ENCODE measurements at places on chromosomes 2 and 18.

- DNase-seq = no peak
Observed at GRCh38 chr2:147572622-147573021, 272.2 kb upstream of the ACVR2A start.

DNA sequence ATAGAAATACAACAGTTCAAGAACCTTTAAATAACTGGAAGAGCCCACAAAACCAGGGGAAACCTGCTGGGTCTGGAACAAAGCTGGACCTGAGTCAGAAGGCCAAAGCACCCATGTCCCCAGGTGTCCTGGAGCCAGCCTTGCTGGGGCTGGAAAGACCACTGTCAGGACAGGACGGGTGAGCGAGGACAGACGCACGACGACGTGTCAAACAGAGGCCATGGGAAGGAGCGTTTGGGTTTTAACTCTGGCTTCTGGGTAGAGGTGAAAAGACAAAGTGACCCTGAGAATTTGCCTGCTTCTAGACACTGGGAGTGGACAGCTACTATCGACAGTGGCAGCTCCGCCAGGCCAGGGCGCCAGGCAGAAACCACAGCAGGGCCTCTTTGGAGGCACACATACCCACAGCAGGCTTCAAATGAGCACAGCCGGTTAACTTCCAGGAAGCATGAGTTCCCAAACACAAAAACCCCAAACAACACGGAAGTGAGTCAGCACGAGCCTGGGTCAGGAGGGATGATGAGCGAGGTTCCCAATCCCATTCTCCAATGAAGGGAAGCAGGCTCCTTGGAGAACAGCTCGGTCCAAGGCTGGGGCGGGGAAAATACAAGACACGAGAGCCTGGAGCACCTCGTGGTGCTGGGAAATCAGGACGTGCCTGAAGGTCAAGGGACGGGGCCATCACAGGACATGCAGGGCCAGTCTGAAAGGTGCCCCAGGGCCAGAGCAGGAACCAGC, 208.0 kb downstream of the TWIST2 start:
- DNase-seq = no peak

- no peak for DNase-seq
Observed at GRCh38 chr2:119565481-119565880, 21.2 kb downstream of the CFAP221 start.

DNA sequence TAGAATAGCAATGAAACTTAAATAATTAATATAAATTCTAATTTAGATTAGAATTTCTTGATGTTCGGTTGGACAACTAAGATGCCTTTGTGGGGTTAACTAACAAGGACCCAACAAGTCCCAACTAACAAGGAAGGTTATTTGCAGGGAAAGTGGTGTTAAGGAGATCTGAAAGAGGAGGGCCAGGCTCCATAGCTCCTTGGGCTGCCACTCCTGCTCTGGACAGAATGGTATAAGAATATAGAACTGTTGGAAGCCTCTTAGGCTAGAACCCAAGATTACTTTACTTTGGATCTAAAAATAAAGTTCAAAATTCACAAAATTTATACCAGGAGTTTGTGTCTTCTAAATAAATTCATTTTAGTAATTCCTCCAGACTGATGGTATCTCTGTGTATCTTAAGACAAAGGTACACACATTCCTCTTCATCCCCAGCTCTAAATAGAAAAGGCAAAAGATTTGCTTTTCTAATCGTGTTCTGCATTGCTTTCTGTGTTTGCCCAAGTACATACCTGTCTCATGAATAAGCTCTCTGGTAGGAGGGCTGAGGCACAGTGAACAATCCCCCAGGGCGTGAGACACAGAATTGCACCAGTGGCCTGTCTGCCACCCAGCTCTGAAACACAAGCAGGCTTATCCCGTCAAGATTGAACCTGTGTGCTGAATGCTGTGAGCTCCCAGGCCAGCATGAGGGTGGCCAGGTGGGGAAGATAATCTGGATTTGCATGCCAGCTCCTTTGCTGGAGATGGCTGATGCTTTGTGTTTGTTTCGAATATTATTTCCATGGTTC, 176.0 kb downstream of the ACKR3 start:
- peak; percentile 65 for DNase-seq

GRCh38 chr2:163692081-163692480, 43.7 kb downstream of the FIGN start:
- DNase-seq = no peak

GRCh38 chr2:217756375-217757107, 246.3 kb downstream of the TNS1 start:
- DNase-seq = peak; percentile 36

DNA sequence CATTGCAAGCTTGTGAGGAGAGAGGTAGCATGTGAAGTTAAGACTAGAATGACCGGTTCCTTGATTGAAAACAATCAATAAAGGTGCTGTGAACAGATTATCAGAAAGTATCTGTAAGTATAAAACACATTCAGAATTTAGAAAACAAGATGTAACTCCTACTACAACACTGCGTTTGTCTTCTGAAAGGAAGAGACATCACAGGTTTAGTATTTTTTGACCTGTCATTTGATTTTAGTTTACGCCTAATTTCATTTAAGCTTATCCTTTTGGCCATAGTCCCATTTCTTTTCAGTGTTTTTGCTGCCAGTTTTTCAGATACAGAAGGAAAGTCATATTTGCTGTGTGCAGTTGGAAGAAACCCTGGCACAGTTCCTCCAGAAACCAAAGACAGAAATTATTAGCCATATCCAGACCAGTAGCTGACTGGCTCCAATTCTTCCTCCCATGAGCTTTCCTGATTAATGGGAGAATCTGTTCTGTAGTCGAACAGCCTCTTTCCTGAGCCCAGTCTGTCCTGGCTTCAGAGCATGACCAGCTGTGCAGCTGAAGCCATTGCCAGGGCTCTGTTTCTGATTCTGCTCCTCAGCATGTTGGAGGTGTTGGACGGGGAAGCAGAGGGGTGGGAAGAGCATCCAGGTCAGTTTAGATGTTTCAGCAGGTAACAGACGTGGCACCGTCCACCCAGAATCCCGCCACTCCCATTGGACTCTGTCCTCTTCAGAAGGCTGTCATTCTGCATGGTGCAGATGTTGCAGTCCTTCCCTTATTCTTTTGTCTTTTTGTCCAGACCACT, 61.0 kb downstream of the CRIM1 start:
- no peak for DNase-seq

DNA sequence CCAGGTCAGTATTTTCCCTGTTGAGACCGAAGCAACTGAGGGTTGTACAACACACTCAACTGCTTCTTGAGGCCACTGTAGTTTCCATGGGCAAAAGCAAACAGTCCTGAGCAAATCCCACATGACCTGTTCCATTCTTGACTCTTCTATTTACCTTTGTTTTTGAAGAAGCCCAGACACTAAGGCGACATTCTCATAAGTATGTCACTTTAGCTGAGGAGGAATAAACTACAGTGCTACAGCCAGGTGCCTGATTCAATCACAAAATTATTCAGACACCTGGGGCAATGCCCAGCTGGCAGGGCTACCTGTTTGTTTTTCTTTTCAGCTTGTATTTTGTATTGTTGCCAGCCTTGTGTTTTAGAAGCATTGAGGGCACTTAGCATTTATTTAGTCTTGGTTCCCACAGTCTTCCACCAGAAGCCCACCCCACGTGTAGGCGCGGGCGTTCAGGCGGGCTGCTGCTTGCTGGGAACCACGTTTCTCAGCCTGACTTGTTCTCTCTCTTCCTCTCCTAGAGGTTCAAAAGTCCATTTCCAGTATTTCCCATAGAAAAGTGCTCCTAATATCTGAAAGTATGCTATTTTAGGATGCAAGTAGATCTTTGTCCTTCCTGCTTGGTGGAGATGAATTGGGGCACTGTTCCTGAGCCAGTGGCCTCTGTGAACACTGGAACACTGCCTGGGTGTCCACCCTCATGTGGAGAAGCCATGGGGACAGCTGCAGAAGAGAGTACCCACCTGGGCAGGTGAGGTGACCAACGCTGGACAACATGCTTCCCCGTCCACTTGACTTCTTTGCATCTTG, 99.0 kb upstream of the COPS8 start:
- DNase-seq = no peak

- peak; percentile 73 for DNase-seq
Observed at GRCh38 chr18:26317398-26317797, 91.2 kb downstream of the TAF4B start.

- DNase-seq = peak; percentile 6
Observed at GRCh38 chr2:171706152-171706803, 19.0 kb downstream of the DYNC1I2 start.

GRCh38 chr2:155546721-155547555, 785.6 kb downstream of the NR4A2 start:
- DNase-seq = peak; percentile 3

DNA sequence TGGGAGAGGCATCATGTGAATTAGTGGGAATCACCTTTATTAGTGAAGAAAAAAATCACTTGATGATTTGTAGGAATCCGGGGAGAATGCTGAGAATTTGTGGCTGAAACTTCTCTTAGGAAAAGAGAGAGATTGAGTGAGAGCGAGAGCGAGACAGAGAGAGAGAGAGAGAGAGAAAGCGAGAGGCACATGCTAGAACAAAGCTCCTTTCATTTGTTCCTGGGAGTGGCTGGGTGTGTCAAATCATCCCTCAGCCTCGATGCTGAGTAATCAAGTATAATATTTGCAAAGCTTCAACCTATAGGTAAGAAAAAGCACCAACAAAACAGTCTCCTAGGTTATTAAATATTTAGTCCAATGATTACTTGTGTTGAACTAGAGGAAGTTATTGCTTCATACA, 4.4 kb upstream of the SERPINB5 start:
- DNase-seq = no peak

DNA sequence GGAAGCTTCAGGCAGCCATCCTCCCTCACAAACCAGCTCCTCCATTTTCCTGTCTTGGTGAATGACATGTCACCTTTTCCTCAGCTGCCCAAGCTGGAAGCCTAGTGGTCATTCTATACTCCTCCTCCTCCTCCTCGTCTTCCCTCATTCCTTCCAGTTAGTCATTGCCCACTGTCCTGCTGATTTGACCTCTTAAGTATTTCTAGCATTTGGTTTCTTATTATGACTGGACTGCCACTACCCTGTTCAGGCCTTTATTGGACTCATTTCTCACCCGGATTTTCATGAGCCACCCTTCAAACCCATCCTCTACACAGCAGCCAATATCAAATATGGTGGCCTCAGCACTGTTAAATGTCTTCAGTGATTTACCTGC, 21.9 kb upstream of the MGAT5 start:
- peak; percentile 40 for DNase-seq

DNA sequence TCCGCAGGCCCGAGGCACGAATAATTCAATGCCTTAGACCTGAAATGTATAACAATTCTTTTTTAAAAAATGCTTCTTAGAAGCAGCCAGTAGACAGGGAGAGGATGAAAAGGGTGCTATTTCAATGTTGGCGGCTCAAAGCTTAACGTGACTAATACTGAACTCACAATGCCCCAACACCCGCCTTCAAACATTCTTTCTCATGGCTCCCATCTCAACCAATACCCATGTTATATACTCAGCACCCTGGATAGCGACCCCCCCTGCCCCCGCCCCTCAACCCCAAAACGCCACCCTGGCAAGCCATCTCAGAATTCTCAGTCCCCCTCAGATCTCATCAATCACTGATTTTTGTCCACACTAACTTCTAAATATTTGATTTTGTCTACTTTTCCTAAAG, 4.4 kb downstream of the FBXO41 start:
- no peak for DNase-seq

GRCh38 chr18:44848644-44849335, 168.1 kb downstream of the SETBP1 start:
- no peak for DNase-seq

DNA sequence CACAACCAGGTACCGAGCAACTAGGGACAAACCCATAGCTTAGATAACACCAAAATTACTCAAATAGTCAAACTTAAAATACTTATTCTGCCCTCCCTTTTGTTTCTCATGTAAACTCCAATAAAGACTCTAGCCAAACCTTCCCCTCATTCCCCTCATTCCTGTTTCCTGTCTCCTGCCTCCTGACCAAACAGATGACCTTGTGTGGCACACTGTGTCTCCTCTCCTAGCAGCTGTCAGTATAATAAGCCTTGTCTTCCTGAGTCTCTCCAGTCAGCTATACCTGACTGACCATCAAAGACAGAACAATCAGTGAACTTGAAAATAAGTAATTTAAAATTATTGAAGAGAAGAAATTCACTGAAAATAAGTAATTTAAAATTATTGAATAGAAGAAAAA, 14.3 kb downstream of the SULT1C4 start:
- DNase-seq = no peak

DNA sequence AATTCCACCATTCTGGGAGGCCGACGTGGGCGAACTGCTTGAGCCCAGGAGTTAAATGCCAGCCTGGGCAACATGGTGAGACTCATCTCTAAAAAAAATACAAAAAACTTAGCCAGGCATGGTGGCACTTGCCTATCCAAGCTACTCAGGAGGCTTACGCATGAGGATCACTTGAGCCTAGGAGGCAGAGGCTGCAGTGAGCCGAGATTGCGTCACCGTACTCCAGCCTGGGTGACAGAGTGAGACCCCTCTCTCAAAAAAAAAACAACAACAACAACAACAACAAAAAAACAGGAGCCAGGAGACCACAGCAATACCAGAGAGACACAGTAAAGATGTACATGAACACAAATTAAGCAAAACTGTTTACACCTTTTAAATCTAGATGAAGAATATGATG, 52.9 kb downstream of the TLK1 start:
- no peak for DNase-seq

- no peak for DNase-seq
Observed at GRCh38 chr2:199710551-199710950, 140.4 kb downstream of the FTCDNL1 start.

DNA sequence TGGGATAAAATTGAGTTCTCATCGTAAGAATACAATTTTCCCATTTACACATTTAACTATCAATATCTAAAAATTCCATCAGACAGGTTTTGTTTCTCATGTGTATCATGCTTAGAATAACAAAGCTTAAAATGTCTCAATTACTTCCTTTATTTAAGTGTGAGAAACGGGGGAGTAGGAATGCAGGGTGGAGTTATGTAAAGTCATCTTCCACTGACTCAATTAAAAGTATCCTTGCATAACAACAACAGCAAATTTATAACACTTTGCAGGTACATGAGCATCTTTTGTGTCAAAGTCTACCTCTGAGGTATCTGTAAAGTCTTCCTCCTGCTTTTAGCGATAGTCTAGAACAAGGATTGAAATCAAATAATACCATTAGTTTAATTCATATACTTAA, 327.1 kb downstream of the EPHA4 start:
- no peak for DNase-seq

- DNase-seq = peak; percentile 70
Observed at GRCh38 chr2:112661656-112662305, 16.0 kb downstream of the SLC20A1 start.

DNA sequence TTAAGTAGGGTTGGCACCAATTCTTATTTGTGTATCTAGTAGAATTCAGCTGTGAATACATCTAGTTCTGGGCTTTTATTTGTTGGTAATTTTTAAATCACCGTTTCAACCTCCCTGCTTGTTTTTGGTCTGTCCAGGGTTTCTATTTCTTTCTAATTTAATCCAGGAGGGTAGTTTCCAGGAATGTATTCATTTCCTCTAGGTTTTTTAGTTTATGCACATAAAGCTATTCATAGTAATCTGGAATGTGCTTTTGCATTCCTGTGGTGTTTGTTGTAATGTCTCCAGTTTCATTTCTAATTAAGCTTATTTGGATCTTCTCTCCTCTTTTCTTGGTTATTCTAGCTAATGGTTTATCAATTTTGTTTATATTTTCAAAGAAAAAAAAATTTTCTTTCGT, 1361.8 kb upstream of the DDX18 start:
- DNase-seq = no peak

- DNase-seq = no peak
Observed at GRCh38 chr2:85656468-85656867, 11.5 kb downstream of the SFTPB start.

All from fibroblast of gingiva (primary cell).